ENCODE measurements at places on chromosomes 4 and X.

DNA sequence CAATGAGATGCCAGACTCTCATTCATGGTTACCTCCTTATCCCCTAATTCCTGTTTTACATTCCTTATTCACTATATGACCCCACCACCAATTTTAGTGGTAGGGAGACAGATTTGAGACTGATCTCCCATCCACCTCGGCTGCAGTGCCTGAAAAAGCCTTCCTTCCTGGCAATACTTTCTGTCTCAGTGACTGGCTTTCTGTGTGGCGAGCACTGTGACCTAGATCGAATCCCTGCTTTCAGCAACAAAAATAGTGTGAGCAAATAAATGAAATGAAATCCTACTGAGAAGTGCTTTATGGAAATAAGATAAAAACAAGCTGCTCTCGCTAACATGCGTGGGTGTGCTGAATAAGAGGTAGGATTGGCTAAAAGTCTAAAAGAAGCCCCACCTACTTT lies 165.3 kb downstream of the GPM6A start:
- DNase-seq, result no peak

DNA sequence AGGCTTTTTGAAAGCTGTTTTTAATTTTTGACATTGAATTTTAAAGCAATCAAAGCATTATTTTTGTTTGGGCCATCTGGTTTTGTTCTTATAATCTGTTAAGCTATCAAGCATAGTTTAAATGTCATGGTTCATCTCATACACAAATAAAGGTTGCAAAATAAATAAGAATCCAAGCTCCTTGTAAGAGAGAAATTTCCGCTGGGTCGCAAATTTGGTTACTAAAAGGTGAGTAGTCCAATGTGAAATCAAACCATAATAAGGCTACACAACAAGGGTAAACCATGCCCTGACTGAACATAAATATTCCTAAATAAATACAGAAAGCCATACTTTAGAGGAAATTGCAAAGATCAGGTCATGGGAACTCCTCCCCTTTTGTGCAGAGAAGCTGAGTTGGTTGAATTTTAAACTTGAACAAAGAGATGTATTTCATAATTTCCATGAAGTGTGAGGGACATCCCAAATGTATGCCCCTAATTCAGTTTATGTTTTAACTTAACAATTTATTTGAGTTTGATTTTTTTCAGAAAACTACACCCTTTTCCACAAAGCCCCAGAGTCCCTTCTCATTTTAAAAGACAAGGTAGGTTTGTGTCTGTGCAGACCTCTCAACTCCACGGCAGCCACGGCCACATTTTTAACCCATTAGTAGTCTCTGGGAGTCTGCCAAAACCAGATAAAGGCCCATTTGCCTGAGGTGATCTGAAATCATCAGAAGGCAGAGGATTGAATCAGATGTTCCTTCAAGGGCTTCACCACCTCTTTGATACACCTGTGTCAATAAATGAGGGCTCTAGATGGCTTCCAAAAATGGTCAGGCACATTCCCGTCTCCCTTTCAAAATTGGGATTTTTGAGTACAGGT lies 85.2 kb downstream of the PLAC1 start:
- DNase-seq, result no peak

- no peak for DNase-seq
These were observed 1.1 kb downstream of the OCIAD2 start for GRCh38 chr4:48905363-48906015.

- no peak for DNase-seq
These were observed 10.0 kb upstream of the ELF4 start for GRCh38 chrX:130120321-130120731.

DNA sequence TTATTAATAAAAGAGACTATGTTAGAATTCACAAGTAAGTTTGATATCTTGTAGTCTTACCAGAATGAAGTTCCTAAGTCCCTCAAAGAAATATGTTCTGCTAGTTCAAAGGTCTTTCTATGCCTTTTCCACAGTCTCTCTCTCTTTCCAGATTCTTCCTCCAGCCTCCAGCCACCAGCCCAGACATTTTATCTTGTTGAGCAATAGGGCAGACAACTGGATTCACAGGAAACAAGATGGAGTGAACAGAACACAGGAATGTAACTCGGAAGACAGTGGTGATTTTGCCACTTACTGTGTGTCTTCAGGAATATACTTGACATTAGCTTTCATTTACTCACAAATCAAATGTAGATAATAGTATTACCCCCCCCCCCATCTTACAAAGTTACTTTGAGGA lies 17.1 kb upstream of the CPEB2 start:
- DNase-seq, result no peak

DNA sequence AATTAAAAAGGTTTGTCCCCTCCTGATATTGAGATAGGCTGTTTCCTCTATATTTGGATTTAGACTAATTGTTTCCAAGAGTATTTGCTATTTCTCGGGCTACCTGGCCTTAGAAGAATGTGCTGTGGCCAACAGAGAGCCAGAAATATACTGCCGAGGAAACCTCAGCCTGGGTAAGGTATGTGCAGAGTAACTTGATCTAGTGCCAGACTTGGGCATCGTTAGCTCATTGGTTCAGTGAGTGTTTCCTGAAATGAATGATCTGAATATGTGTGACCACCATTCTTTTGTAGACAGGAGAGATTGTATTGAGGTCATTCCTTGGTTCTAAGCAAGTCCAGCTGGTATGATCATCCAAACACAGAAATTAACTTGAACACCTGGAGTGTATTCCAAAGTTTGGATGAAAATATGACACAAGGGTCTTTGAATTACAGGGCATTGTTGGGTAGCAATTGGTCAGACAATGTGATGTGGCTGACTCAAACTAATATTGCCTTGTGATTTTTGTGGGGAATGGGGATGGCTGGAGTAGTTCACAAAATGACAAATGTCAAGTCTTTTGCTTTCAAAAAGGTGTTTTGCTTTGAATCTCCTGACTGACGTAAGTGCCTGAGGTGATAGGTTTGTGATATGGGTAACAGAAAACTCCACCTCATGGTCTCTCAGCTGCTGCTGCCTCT lies 100.2 kb upstream of the CXCL13 start:
- DNase-seq, result no peak

- no peak for DNase-seq
These were observed 28.0 kb upstream of the AMBN start for GRCh38 chr4:70564033-70564432.

- DNase-seq, result no peak
These were observed 8.5 kb downstream of the ANXA5 start for GRCh38 chr4:121688261-121688660.

DNA sequence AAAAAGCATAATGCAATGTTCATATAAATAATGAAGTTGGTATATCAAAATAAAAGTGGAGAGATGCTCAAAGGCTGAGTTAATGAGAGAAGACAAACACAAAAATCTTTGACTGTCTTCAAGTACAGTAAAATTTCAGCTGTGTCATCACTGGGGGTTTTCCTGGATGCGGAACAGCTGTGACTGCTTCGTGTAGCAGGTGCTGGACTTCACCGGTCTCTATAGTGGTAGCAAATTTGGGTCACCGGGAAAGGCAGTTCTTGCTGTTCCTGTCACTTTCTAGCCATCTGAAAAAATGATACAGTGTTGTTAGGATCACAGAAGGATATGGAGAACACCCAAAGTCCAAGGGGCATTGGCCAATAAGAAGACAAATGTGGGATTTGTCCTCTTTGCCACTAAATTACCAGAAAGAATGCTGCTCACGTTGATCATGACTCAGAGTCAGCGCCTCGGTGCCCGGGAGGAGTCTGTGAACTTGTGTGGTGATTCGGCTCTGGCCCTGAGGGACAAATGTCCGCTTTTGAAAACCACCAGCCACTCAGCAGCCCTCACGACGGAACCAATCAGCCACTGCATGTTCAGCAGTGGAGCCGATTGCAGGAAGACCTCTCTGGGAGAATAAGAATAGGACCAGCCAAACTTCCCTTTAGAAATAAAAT lies 230.1 kb upstream of the FAT1 start:
- DNase-seq, result no peak

DNA sequence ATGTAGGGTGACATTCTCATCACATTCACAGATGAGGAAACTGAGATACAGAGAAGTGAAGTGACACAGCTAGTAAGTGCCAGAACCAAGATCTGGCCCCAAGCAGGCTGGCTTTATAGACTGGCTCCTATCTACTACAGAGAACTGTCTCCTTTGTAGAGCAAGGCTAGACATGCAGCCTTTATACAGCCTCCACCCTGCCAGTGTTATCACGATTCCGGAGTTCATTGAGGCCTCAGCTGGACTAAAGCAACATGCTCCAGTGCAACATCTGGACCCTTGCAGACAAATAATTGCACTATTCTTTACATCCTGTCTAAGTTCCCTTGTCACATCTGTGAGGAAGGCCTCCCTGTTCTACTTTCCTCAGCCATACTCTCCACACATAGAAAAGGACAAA lies 58.0 kb upstream of the XIAP start:
- no peak for DNase-seq

DNA sequence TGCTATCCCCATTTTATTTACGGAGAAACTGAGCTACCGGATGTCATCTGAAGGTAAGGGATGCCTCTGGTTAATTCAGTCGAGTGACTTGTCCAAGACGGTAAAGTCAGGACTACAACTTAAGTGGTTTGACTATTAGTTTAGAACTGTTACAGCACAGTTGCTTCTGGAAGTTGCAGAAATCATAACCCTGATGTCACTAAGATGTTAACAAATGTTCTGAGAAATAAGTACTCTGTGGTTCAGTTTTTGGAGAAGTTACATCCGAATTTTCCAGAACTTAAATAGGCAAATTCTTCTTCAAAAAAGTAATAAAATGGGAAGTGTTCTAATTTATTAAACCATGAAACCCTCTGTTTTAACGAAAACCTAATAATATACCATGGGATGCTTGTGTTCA lies 3.1 kb downstream of the PPA2 start:
- no peak for DNase-seq

- DNase-seq, result no peak
These were observed 200.4 kb downstream of the MAB21L2 start for GRCh38 chr4:150782311-150782710.

DNA sequence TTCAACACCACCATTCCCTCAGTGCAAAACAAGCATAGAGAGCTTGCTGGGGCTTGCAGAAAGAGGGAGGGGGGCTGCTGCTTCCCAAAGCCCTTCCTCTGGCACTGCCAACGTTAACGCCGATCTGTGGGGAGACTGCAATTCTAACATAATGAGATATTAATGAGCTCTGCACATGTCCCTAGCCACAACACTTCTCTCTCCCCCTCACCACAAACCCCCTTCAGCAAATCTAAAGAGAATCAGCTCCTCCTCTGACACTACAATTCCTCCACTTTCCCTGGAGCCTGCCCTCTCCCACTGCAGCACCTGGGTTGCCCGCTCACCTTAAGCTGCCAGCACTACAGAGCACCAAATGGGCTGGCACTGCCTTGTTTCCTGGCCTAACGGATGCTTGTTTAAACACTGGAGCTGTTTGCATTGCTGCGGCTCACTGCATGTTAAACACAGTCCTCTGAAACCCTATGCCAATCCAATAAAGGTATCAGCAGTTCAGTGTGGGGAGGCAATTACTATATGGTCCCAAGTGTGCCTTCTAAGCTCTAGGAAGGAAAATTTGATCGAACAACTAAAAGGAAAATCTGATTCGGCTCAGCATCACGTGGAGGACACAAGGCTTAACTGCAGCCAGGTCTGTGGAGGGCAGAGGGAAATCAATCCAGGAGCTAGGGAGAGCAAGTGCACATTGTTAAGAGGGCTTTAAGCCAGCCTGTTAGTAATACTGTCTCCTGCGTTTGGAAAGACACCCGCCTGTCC lies 232.4 kb downstream of the MAML3 start:
- DNase-seq, result no peak

DNA sequence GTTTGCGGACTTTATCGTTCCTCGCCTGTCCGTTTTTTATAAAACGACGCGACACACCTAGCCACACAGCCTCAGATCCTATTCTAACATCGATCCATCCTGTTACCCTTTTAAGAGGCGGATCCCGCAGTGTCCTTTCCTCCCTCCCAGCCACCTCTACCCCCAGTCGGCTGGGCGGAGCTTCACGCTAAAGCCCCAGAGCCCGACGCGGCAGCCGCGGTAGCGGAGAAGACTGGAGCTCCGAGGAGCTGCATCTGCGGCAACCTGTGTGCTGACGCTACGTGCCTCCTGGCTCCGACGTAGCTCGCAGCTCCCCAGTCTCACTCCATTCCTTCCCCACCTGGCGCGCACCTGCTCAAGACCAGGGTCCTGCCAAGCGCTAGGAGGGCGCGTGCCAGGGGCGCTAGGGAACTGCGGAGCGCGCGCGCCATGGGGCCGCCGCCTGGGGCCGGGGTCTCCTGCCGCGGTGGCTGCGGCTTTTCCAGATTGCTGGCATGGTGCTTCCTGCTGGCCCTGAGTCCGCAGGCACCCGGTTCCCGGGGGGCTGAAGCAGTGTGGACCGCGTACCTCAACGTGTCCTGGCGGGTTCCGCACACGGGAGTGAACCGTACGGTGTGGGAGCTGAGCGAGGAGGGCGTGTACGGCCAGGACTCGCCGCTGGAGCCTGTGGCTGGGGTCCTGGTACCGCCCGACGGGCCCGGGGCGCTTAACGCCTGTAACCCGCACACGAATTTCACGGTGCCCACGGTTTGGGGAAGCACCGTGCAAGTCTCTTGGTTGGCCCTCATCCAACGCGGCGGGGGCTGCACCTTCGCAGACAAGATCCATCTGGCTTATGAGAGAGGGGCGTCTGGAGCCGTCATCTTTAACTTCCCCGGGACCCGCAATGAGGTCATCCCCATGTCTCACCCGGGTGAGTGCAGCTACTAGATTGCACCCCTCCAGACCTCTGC lies at the start of gene RNF128:
Gene RNF128 (plus strand): TSS at position 217 of the 953 bp plus-strand sequence. CDS start 213 bp downstream, at position 430.
- no peak for DNase-seq

DNA sequence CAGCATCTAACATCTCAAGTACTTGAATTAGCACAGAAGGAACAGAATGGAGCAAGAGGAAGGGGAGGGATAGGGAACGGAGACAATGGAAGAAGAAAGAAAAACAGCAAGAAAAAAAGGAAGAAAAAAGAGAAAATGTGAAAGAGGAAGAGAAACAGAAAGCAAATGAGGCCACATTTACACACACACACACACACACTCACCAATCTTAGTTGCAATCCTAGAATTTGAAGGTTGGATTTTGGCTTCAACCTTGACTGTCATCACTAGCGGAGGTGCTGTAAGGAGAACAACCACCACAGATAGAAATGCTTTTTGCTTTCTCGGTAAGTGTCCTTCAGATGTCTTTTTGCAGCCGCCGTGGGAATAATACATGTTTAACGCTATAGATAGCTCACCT lies 327.1 kb upstream of the NWD2 start:
- DNase-seq, result no peak

- no peak for DNase-seq
These were observed 258.5 kb upstream of the SLIT2 start for GRCh38 chr4:19993242-19993641.

DNA sequence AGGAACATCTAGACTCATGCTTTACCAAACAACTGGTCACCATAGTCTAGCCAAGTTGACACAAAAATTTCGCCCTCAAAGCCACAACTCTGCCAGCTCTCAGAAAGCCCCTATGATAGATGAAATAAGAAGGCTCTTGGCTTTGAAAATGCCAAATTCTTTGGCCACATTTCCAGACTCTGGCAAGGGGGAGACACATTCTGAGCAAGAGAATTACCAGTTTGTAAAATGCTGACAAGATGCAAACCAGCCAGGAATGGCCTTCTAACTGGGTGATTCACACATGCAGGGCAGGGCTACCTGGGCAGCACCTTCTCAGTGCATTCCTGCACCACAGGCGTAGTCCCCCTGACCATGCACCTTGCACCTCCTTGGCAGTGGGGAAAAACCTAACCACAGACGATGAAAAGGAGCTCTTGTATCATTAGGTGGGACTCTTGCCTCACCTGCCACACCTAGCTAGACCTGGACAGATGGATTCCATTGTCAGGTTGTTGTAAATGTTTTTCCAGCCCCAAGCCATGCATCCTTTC lies 77.4 kb upstream of the CPEB2 start:
- no peak for DNase-seq
